ENCODE measurements at places on chromosomes 5 and 9.

- no peak for DNase-seq
Observed at GRCh38 chr5:5979377-5979760, 399.0 kb downstream of the MED10 start.

GRCh38 chr5:14735944-14736343 lies 71.4 kb downstream of the OTULIN start:
- DNase-seq = no peak

GRCh38 chr5:33242277-33242676 lies 198.5 kb upstream of the TARS1 start:
- no peak for DNase-seq

DNA sequence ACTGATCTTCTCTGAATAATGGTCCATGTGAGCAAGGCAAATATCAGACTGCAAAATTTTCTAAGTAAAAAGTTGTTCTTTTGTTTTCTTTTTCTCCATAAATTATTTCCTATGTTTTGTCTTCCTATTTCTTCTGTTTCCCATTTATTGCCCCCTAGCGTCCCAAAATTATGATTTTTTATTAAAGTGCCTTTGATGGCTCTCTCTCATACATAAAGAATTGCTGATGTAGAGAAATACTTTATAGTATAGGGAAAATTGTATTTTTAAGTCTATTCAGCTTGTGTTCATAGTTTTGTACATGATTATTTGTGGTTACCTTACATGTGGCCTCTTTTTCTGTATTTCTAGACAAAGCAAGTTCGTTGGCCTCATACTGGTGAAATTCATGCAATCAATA lies 1031.2 kb downstream of the EFNA5 start:
- DNase-seq = no peak

DNA sequence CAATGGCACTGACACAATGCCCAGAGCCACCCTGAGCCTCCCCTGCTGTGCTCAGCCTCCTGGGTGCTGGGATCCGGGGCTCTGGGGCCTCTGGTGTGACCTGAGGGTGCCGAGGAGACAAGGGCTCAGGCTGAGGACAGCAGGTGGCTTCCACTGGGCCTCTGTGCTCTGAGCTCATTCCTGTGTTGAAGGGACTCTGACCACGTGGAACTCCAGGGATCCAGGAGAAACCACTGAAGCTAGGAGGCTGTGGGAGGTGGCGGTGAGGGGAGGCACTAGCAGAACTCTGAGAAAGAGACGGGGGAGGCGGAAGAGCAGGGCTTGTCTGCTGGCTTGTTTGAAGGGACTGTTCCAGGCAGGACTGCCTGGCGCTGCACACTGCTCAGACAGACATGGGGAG lies 318.7 kb upstream of the IRX1 start:
- no peak for DNase-seq

GRCh38 chr9:89802781-89803355 lies 198.1 kb downstream of the GADD45G start:
- DNase-seq = no peak

- DNase-seq = peak; percentile 81
Observed at GRCh38 chr9:126704892-126705766, 91.4 kb downstream of the LMX1B start.

DNA sequence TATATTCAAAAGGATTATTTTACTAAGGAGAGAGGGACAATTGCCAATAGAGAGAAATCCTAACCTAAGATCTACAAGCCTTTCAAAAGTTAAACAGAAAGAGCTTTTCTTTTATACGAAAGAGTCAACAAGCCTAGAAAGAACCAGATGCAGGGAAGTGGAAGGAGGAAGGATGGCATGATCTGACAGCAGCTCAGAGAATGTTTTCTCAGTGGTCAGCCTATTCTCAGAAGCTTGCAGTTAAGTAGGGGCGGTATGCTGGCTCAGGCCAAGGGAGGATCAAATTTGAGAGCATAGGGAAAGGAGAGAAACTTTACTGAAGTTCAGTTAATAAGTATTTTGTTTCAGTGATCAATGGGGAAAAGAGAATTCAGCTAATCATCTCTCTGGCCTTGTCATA lies 88.0 kb upstream of the FTMT start:
- no peak for DNase-seq

DNA sequence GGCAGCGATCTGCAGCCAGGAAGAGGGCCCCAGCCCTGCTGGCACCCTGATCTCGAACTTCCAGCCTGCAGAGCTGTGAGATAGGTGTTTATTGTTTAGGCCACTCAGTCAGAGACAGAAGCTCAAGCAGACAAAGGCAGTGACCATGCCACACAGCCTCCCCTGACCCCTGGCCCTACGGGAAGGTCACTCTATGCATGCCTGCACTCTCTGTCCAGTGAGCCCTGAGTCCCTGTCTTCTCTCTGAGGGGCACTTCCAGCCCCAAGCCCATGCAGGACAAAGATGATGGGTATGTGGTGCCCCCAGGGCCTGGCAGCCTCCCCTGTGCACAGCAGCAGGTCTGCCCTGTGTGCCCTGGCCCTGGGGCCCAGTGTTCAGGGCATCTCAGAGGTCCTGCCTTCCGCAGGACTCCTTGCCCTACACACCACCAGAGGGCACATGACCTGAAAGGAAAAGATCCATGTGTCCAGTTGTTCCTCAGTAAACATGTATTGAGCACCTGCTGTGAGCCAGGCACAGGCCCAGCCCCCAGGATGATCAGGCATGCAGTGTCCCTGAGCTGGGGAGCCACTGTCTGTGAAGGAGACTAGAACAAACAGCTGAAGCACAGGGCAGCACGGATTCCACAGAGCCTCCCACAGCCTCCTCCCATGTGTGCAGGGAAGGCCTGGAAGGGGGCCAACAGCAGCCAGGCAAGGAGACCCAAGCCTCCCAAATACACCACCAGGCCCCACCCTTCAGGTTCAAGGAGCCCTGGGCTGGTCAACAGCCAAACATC lies 109.3 kb downstream of the ATPSCKMT start:
- DNase-seq = no peak
